Brain (organoid and tissue), 16 donors: ENCODE measurements at places on chromosomes 12 and 14.

GRCh38 chr12:20695232-20695631, at the start of gene SLCO1C1:
Gene SLCO1C1 (plus strand): TSS chr12:20695332. CDS start chr12:20699577, 4,245 bp downstream.
- peak; percentile 80 for DNase-seq

GRCh38 chr14:101075025-101075800, 171.7 kb upstream of the RTL1 start:
- DNase-seq = no peak

GRCh38 chr14:94051115-94051514, 25.0 kb downstream of the OTUB2 start:
- peak; percentile 70 for DNase-seq

- DNase-seq = no peak
These were observed 467.1 kb downstream of the RAD51B start for GRCh38 chr14:68286667-68287066.

GRCh38 chr12:31218203-31219025, 107.5 kb downstream of the SINHCAF start:
- DNase-seq = no peak

DNA sequence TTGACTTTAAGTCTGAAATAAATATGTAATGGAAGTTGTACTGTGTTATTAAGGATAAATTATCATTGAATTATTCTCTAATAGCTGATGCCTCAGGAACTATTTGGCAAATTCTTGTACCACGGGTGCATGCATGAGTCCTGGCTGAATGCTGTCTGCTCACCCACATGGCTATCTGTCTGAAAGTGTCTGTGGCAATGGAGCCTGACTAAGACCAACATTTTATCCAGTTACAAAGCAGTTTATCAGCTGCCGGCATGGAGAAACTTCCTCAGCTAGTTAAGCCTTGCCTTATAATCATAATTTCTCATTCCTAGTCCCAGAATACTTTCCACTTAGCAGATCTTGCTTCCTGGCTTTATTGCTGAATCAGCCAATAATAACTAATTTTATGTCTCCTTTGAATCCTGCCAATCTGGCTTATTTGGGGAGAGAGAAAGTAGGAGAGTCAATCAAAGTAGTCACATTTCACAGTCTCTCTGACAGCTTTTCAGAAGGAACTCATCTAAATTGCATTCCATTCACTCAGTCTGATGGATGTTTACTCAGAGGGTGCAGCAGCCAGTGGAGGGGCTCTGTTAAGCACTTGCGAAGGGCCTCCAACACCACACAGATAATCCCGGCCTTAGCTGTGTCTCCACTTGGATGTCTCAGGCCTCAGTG, 280.6 kb upstream of the CLEC14A start:
- peak; percentile 7 for DNase-seq

DNA sequence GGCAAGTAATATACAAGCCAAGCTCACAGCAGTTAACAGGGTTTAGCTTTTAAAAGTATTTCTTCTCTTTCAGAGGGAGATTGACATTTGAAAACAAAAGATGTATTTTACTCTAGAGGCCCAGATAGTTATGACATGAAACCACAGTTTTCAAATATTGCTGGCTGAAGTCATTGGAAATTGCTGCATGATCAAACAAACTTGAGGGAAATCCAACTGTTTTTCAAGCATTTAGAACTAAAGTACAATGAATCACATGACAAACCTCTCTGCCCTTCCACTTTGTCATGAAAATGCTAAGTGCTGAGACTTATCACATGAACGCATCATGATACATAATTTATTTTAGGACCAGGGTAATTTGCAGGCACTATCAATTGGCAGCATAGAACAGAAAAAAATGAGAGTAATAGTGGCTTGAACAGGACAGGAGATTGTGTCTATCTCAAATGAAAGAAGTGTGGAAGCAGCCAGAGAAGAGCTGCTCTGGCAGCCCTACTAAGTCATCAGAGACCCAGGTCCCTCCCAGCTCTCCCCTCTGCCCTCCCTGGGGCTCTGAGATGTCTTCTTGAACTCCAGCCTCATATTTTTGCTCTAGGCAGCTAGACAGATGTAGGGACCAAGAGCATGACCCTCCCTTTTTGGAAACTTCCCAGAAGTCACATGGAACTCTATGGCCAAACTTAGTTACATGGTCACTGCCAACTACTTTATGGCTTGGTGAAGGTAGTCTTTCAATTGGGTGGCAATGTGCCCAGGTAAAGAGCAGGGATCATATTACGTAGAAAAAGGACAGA, 90.1 kb upstream of the PELI2 start:
- no peak for DNase-seq

GRCh38 chr14:63663428-63664341, 22.0 kb upstream of the WDR89 start:
- no peak for DNase-seq

DNA sequence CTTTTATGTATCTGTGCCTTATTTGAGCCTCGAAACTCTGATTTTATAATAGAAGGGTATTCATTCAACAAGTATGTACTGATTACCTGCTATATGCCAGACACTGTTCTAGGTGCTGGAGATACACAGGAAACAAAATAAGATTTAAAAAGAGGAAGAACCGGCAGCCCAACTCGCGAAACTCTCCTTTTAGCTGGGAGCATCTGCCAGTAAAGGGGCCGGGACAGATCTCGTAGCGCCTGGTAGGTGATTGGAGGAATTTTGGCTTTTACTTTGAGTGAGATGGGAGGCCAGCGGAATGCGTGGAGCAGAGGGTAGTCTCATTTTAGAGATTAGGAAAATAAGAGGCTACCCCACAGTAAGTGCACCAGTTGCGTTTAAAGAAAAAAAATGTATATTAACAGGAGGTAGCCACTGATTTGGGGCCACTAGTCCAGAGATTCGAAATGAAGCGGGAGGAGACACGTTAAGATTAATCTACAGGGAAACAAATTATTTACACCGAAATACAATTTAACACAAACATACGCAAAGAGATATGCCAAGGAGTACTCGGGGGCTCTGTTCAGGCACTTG, 520 bp upstream of the MON2 start:
- DNase-seq = peak; percentile 68

GRCh38 chr12:52267699-52268098, 6.7 kb upstream of the KRT86 start:
- DNase-seq = no peak

GRCh38 chr12:89080793-89081465, 271.4 kb downstream of the DUSP6 start:
- no peak for DNase-seq

DNA sequence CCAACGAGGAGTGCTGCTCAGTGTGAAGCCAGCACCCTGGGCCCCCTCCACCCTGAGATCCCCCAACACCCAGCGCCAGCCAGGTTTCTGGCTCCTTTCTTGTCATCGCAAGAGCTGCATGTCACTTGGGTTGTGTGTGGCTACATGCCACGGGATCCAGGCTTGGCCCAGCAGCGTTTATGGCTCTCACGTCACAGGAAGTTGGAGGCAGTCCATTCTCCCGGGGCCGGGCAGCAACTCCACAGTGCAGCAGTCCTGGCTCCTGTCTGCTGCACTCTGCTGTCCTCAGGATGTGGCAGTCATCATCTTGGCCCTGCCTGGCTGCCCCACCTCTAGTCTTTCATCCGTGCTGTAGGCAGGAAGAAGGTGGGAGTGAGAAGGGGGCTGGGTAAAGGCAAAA, 78.3 kb downstream of the AACS start:
- no peak for DNase-seq

DNA sequence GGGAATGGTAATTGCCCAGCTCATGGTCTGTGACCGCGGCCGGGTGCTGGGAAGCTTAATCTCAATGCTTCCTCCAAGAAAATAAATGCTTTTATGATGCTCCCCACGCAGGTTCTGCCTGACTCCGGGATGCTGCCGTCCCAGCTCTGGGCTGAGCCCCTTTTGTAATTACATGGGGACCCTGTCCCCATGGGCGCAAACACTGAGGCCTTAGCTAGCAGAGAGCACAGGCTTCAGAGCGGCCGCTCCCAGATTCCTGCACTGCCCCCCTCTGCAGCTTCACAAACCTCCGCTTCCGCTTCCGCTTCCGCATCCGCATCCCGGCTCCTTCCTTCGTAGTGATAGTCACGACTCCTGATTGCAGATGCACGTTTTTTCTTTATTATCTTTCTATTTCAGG, 129.5 kb downstream of the KIF26A start:
- peak; percentile 76 for DNase-seq

DNA sequence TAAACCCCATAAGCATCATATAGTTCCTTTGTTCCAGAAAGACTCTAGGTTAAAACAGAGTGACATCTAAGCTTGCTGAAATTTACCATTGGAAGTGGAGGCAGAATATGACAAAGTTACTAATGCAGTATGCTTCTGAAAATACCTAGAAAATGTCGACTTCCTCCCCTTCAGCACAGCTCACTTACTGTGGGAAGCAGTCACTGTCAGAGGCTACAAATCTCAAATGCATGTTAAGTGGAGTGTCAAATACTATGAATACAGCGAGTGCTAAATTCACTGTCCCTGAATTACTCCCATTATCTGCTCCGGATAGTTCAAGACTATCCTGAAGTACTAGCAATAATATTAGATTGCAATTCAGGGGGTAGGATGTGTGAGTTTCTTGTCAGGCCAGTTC, 1454.6 kb downstream of the AACS start:
- DNase-seq = no peak

- no peak for DNase-seq
These were observed 160.3 kb upstream of the HIF1A start for GRCh38 chr14:61535032-61535431.
